ENCODE measurements at places on chromosomes 3 and 15.

- DNase-seq: no peak
Measured at GRCh38 chr3:185988816-185989175, 51.0 kb upstream of the TRA2B start.

DNA sequence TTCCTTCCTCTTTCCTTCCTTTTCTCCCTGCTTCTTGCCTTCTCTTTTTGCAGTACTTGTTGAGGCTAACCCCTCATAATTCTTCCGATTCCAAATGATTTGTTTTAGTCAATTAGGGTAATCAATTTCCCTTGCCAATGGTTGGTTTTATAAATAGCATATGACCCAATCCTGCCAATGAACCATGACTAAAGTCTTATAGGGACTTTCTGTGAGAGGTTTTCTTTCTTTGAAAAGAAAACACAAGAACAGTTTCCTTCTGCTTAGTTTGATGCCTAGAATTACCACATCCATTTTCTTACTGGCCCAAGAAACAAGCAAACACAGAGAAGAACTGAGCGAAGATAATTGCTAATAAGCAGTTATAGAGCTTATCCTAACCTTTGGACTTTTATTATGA, 292.5 kb upstream of the SATB1 start:
- no peak for DNase-seq

DNA sequence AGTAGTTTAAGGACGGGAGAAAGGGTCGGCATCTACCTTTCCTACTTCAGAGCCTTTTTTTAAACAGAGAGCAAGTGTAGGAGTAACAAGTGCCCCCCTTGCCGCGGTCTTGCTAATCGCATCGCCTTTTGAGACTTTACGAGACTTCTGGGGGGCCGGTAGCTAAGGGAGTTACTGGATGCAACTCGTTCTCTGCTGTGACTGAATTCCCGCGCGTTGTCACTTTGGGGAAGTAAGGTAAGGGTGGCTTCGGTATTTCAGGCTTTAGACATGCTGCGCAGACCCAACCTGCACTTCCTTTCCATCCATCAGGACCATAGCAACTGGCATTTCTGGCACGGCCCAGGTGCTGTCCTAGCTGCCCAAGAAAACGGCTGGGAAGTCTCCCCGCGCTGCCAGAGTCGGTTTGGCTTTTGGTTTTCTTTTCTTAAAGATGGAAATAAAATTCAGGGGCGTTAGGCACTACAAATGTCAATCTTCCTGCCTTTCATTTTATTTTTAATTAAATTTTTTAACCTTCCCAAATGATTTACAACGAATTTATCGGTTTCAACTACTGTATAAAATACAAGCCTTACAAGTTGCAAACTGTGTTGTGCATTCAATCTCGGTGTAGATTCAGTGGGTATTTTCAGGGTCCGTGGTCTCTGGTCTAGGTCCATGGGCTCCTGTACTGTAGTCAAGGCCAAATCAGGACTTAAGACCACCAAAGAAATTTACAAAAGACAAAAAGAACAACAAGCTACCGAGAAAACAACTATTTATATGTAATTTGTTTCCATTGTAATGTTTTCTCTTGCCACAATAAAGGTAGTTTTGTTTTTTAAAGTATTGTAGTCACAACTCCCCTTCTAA, 3.5 kb downstream of the MECOM start:
- DNase-seq: no peak

DNA sequence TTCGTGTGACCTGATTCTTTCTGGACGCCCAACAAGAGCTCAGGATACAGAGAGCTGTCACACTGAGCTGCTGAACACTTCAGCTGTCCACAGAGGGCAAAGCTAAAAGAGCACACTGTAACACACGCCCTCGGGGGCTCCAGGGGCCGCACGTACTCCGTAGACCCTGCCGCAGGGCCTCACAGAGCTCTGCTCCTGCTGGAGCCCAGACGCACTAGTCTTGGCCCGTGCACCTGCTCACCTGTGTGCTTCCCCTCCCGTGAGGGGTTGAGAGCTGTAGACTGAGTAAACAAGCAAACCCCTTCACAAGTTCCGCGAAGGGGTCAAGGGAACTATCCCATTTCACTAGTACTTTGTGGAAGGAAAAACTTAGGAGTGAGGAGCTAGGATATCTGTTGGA, 30.7 kb upstream of the TUSC7 start:
- no peak for DNase-seq

DNA sequence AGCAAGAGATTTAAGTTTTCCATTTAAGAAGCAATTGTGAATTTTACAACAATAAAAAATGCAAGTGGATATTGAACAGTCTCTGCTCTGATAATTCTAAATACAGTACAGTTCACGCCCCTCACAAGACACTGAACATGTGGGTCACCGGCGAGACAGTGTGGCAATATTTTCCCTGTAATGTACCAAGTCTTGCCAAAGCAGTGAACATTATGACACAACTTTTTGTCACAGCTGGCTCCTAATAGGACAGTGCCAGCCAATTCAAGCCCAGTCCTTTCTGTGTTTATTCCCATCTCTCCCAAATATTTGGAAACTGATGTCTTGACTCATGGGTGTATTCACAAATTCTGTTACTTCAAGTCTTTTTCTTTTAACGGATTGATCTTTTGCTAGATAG, 62.3 kb downstream of the PPARG start:
- DNase-seq: no peak

- no peak for DNase-seq
Measured at GRCh38 chr3:40264451-40264850, 45.1 kb upstream of the EIF1B start.

GRCh38 chr3:22555753-22556435, 647.2 kb upstream of the UBE2E2 start:
- no peak for DNase-seq

DNA sequence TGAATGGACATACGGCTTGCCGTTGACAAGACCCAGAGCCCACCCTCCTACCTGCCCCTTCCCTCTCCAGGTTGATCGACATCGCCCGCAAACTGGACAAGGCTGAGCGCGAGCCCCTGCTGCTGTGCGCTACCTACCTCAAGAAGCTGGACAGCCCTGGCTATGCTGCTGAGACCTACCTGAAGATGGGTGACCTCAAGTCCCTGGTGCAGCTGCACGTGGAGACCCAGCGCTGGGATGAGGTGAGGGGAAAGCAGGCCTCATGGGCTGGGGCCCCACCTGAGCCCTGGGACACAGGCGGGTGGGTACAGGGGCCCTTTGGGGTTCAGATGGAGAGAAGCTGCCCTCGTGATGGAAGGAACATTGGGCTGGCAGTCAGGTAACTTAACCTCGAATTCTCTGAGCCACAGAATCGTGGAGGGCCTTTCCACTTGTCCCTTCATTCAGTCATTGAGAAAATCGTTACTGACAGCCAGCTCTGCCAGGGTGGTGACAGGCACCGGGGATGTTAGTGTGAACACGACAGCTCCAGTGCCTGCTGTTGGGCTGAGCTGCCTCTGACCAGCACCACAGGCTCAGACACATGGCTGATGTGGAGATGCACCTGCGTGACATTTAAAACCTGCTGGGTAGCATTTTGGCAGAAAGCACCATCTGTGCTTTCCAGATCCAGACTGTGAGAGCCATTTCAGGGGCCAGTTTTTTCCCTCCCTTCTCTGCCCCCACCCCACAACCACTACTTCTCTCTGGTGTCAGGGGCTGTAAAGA, 25.6 kb upstream of the RHO start:
- DNase-seq: no peak

GRCh38 chr3:65342084-65342683, 654.4 kb upstream of the ADAMTS9 start:
- DNase-seq: no peak

DNA sequence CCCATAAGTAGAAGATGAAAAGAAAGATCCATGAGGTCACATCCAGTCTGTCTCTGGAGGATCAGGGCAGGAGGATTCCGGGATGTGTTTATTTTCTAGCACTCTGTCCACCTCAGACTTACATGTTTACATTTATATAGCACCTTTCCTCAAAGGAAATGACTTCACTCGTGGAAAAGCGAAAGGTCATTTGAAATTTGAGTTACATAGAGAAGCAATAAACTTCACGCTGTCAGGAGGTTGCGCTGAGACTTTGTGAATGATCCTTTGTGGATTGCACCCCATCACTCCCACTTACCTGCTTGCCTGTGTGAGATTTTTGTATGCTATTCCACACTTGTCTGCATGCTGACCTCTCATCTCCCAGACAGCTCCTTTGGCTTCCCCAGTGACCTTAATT, 540.5 kb downstream of the AGBL1 start:
- no peak for DNase-seq

GRCh38 chr3:41963823-41964222, 1.9 kb upstream of the ULK4 start:
- DNase-seq: no peak

- no peak for DNase-seq
Measured at GRCh38 chr3:161890147-161890625, 393.6 kb downstream of the OTOL1 start.

DNA sequence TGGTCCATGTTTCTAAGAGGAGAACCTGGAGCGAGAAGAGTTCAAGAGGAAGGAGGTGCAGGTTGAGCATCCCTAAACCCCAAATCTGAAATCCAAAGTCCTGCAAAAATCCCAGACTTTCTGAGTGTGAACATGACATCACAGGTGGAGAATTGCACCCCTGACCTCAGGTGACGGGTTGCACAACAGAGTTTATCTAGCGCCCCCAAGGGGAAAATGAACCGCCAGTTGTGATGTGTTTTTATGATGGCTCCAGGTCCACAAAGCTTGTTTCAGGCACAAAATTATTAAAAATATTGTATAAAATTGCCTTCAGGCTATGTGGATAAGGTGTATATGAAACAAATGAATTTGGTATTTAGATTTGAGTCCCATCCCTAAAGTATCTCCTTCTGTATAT, 420.0 kb downstream of the GABRB3 start:
- DNase-seq: no peak

GRCh38 chr15:62874064-62874463, 168.5 kb upstream of the TPM1 start:
- DNase-seq: no peak

- no peak for DNase-seq
Measured at GRCh38 chr3:108117241-108117775, 26.5 kb upstream of the CD47 start.

DNA sequence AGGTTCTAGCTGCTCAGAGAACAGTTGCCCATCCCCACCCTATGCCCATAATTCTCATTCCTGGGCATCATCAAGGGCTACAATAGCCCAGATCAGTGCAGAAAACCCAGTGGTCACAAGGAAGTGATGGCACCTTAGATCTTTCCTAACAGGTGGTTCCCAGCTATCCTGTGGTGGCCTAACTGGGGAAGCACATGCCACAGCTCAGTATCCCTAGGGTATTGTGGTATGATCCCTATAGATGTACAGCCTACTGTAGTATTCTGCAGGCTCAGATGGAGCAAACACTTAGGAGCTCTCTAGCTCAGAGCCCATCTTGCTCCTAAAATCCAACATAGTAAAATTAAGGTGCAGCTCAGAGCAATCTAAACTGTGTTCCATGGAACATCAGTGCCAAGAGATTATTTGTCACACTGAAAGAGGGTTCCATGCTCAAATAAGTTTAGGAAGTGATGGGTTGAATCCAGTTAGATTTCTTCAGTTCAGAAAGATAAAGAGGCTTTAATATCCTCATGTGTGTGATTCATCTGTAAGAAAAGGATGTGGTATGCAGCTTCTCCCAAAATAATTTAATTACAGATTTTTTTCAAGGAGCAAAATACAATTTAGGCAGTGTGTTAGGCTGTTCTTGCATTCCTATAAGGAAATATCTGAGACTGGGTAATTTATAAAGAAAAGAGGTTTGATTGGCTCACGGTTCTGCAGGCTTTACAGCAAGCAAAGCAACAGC, 4.4 kb downstream of the A4GNT start:
- DNase-seq: no peak

DNA sequence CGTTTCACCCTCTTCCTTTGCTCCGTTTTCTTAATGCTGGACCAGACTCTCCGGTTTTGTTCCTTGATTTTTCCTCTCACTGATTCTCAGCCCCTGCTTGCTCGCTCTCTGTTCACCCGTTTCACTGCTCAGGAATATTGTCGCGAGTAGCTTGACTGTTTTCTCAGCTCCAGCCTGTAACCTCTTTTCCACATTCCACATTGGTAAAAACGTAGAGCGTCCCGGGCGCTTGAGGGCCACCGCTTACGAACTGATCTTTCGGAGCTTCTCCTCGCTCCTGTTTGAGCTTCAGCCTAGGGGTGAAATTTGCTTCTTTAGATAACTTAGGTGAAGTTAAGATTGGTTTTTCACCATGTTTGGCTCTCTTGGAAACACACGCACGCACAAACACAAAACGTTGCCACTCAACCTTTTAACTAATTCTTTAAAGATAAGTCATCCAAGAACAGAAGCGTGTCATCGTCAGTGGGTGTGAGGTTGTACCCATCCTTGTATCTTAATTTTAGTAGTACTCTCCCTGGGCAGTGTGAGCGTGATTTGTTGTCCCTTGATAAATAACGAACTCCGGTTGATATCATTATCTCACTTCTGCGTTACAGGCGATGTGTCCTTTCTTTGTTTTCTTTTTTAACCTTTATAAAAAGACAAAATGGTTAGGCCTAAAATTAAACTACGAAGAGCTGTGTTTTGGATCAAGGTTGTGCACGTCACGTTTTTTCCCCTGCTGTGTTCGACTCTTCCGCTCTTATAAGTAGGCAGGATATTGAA, 1.0 kb downstream of the PAK2 start:
- DNase-seq: peak; percentile 15

- DNase-seq: no peak
Measured at GRCh38 chr3:178707311-178708031, 171.2 kb downstream of the KCNMB2 start.

Data from activated T-helper 9 cell treated with anti-CD3 and anti-CD28 coated beads, Interleukin-2, amount 50 U/mL, for 16 hours (primary cell).